A673 (cell line): ENCODE measurements at places on chromosomes 3 and 15. TPM values are rescaled to one million over a fixed set of nuclear protein-coding genes. Genes with fewer than 3 reads are reported as not detected.

Gene HGD
- 0.28 and 0.42 TPM in 2 replicates for total RNA-seq

Gene NDUFB5
- 96.2 and 109 TPM in 2 replicates for total RNA-seq

Gene PODXL2
- 26.6 and 35.9 TPM in 2 replicates for total RNA-seq

Gene MESP1
- 5.2 and 6.5 TPM in 2 replicates for total RNA-seq

Gene MESP2
- 0.26 and 0.81 TPM in 2 replicates for total RNA-seq

Gene LRRC49
- total RNA-seq: 9.2 and 10.9 TPM in 2 replicates

Gene MINDY4B
- not detected in 2 replicates for total RNA-seq

Gene MON1A
- 7.5 and 7.7 TPM in 2 replicates for total RNA-seq

Gene POPDC2
- 0.72 and 0.99 TPM in 2 replicates for total RNA-seq

Gene NOX5
- not detected in 2 replicates for total RNA-seq

Gene AGBL1
- not detected in 2 replicates for total RNA-seq

Gene ABCF3
- total RNA-seq: 65.1 and 65.2 TPM in 2 replicates

Gene MEGF11
- 0.09 and 0.43 TPM in 2 replicates for total RNA-seq

- no peak for DNase-seq
- H3K27me3 ChIP-seq: peaks cover 41% of the 10 kb centered on the region
- H3K4me1 ChIP-seq: no peaks in the 10 kb centered on the region
- no peaks in the 10 kb centered on the region for H3K36me3 ChIP-seq
These were observed 2.6 kb downstream of the LRRC3B start for GRCh38 chr3:26625187-26625586.

DNA sequence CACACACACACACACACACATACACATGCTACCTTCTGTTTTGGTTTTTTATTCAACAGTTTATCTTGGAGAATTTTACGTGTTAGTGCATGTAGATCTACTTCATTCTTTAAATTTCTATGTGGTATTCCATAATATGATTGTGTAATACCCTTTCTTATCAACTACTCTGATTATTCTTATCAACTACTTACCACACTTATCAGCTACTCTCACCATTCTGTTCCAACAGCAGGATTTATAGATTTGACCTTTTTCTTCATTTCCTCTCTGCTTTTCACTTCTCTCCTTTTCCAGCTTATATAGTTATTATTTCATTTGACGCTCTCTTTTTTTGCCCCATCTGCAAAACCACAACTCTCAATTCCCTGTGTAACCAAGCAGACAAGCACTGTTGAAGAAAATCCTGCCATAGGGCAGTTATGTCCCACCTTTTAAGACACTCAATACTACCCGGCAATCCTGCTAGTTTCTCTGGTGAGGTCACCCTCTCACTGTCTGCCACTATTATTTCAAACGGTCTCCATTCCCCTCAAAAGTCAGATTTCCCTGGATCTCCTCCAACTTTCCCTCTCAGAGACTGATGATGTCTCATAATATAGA, 56.9 kb upstream of the SATB1 start:
- peaks cover 18% of the 10 kb centered on the region for H3K27me3 ChIP-seq
- H3K4me3 ChIP-seq: no peak overlapping the region
- no peak for DNase-seq
- no peak overlapping the region for H3K27ac ChIP-seq
- H3K36me3 ChIP-seq: no peaks in the 10 kb centered on the region

GRCh38 chr15:37619358-37620042, 314.9 kb upstream of the TMCO5A start:
- no peaks in the 10 kb centered on the region for H3K4me1 ChIP-seq
- H3K4me3 ChIP-seq: no peak overlapping the region
- H3K36me3 ChIP-seq: no peaks in the 10 kb centered on the region
- H3K27ac ChIP-seq: no peak overlapping the region

- H3K27me3 ChIP-seq: no peaks in the 10 kb centered on the region
- H3K27ac ChIP-seq: no peak overlapping the region
- peaks cover 9% of the 10 kb centered on the region for H3K4me1 ChIP-seq
- H3K36me3 ChIP-seq: no peaks in the 10 kb centered on the region
These were observed 37.9 kb upstream of the DLG1 start for GRCh38 chr3:197336348-197336747.

- DNase-seq: no peak
- H3K27me3 ChIP-seq: no peaks in the 10 kb centered on the region
These were observed 714.3 kb upstream of the CFAP20DC start for GRCh38 chr3:59764171-59764570.

GRCh38 chr3:115986555-115987207, 363.4 kb downstream of the GAP43 start:
- H3K27me3 ChIP-seq: no peaks in the 10 kb centered on the region
- H3K4me3 ChIP-seq: no peak overlapping the region
- peaks cover 26% of the 10 kb centered on the region for H3K4me1 ChIP-seq
- H3K36me3 ChIP-seq: no peaks in the 10 kb centered on the region

GRCh38 chr3:124832782-124833709, 54.1 kb downstream of the ITGB5 start:
- no peaks in the 10 kb centered on the region for H3K36me3 ChIP-seq
- H3K27ac ChIP-seq: no peak overlapping the region
- peaks cover 20% of the 10 kb centered on the region for H3K4me1 ChIP-seq
- no peaks in the 10 kb centered on the region for H3K27me3 ChIP-seq

DNA sequence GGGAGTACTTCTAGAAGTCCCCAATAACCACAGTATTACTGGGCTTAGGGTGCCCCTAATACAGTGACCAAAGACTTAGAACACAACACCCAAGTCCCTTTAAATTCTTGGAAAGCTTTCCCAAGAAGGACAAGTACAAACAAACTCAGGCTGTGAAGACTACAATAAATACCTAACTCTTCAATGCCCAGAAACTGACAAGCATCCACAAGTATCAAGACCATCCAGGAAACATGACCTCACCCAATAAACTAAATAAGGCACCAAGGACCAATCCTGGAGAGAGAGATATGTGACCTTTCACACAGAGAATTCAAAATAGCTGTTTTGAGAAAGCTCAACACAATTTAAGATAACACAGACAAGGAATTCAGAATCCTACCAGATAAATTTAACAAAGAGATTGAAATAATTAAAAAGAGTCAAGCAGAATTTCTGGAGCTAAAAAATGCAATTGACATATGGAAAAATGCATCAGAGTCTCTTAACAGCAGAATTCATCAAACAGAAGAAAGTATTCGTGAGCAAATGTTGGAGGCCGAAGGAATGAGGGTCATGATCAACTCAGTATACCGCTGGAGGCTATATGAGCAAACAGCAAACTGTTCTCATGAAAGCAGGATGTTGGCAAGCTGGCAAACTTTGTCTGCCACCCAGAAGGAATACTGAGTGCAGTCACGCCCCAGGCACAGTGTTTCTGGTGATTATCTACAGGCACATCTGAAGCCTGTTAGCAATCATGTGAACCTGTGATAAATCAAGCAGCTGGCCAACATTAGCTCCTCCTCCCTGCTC, 87.0 kb upstream of the NECTIN3 start:
- no peak overlapping the region for H3K4me3 ChIP-seq
- no peak for DNase-seq
- H3K27me3 ChIP-seq: no peaks in the 10 kb centered on the region
- H3K4me1 ChIP-seq: no peaks in the 10 kb centered on the region

DNA sequence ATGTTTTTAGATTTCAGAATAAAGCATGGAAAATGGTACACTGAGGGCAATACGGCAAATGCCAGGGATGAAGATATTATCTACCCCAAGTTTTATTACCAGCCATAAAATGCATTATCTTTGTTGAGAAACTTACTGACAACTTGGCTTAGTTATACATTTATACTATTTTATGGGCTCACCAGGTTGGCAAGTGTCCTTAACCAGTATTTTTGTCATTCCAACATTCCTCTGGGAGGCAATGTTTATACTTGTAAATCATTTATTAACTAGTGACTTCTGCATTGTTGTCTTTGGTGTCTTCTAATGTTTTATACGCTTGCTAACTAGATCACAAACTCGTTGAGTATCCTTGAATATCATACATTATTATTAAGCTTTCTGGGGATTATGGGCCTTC, 18.0 kb upstream of the ADGRG7 start:
- H3K4me3 ChIP-seq: no peak overlapping the region
- H3K27ac ChIP-seq: no peak overlapping the region
- peaks cover 5% of the 10 kb centered on the region for H3K4me1 ChIP-seq
- DNase-seq: no peak
- no peaks in the 10 kb centered on the region for H3K36me3 ChIP-seq

DNA sequence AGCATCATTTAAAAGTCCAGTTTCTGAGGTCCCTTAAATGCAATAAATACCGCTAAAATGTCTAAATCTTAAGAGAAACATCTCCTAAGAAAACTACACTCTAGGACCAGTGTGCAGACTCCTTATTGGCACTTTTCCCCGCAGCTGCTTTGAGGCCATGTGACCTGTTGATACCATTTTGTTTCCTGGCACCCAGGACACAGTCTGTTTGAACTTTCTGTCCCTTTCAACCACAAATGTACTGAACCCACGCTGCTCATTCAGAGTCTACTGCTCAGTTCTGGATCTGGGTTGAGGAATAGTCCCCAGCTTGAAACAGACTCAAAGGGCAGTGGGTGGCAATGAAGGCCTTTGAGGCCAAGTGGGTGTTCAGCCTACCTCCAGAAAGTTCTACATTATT, 17.1 kb downstream of the LDHAL6B start:
- no peak overlapping the region for H3K27ac ChIP-seq
- H3K27me3 ChIP-seq: no peaks in the 10 kb centered on the region
- H3K4me3 ChIP-seq: no peak overlapping the region
- H3K4me1 ChIP-seq: no peaks in the 10 kb centered on the region

- no peak overlapping the region for H3K27ac ChIP-seq
- H3K4me1 ChIP-seq: no peaks in the 10 kb centered on the region
These were observed 23.5 kb upstream of the LRTM1 start for GRCh38 chr3:54951405-54951804.

- H3K27ac ChIP-seq: no peak overlapping the region
- no peaks in the 10 kb centered on the region for H3K36me3 ChIP-seq
- no peak for DNase-seq
- no peaks in the 10 kb centered on the region for H3K4me1 ChIP-seq
- H3K27me3 ChIP-seq: no peaks in the 10 kb centered on the region
- no peak overlapping the region for H3K4me3 ChIP-seq
These were observed 252.6 kb downstream of the PLCL2 start for GRCh38 chr3:17137321-17137826.

GRCh38 chr3:132262956-132263355, 54.3 kb upstream of the ACP3 start:
- no peak for DNase-seq
- H3K4me3 ChIP-seq: no peak overlapping the region
- no peak overlapping the region for H3K27ac ChIP-seq
- H3K36me3 ChIP-seq: no peaks in the 10 kb centered on the region
- H3K27me3 ChIP-seq: no peaks in the 10 kb centered on the region
- H3K4me1 ChIP-seq: no peaks in the 10 kb centered on the region

GRCh38 chr3:126758026-126758425, 54.0 kb downstream of the CHCHD6 start:
- no peaks in the 10 kb centered on the region for H3K27me3 ChIP-seq
- no peaks in the 10 kb centered on the region for H3K36me3 ChIP-seq
- H3K4me3 ChIP-seq: no peak overlapping the region
- no peak overlapping the region for H3K27ac ChIP-seq
- H3K4me1 ChIP-seq: no peaks in the 10 kb centered on the region
